ENCODE measurements at places on chromosomes 6 and 20. TPM values are rescaled to one million over a fixed set of nuclear protein-coding genes. Genes with fewer than 3 reads are reported as not detected.
A peak's percentile ranks its signal among the peaks of the same experiment; 100 is the strongest.

CNKSR3 gene
- total RNA-seq: not detected

MICB gene
- total RNA-seq: 15.3 TPM

PTGIS gene
- total RNA-seq: not detected

TMEM170B gene
- 2.2 TPM for total RNA-seq

PRR18 gene
- total RNA-seq: not detected

GMNN gene
- 14.4 TPM for total RNA-seq

TRIM10 gene
- total RNA-seq: not detected

SLC22A2 gene
- not detected for total RNA-seq

C6orf52 gene
- not detected for total RNA-seq

C2 gene
- total RNA-seq: 1.4 TPM

MRAP2 gene
- total RNA-seq: not detected

- DNase-seq: no peak
Measured at GRCh38 chr20:32980131-32980941, 23.9 kb downstream of the SUN5 start.

- DNase-seq: no peak
Measured at GRCh38 chr20:23387118-23387443, 25.1 kb downstream of the GZF1 start.

DNA sequence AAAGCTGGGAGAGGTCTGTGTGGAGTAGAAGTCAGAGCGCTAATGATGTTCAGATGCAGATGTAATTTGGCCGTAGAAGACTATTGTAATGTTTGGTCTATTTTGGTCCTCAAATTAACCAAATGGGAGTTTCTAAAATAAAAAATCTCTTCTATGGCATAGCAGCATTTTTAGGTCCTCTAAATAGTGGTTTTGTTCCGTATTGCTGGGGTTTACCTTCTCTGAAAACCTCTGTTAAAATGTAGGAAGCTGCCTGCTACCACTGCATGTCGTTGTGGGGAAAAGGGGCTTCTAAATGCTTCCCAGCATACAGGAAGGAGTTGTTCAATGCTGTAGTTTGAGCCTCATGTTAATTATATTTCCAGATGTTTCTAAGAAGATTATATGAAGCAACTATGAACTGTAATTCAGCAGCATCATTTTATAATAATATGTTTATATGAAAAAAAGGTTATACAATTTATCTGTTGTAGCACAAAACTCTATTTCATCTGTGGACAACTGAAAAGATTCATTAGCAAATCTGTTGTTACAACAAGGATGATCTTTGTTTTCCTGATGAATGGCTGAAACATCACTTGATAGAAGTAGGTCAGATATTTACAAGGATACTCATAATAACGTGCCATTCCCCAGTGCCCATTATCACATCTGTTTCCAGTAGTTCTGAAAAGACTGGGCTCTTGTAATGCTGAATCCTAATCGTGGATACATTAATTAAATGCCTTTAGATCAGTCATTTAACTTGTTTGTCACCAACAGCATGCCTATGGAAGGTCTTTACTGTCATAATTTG lies 256.6 kb downstream of the TBC1D7 start:
- no peak for DNase-seq

DNA sequence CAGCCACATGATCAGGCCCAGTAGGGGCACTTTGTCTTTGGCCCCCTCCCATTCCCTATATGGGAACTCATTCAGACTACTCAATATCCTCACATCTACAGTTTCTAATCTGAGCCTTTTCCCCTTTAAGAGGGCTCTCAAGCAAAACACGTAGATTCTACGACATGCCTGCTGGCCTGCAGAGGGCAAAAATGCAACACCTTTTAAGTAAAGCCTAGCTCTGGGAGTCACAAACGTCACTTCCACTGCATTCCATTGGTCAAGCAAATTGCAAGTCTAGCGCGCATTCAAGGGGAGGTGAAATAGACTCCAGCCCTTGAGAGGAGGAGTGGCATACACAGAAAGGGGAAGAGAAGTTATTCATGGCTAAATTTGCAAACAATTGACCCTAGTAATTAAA lies 70.6 kb downstream of the CDC40 start:
- no peak for DNase-seq

- DNase-seq: no peak
Measured at GRCh38 chr20:1830240-1830639, 65.0 kb upstream of the SIRPA start.

- DNase-seq: no peak
Measured at GRCh38 chr20:43191946-43192863, 2.5 kb upstream of the PTPRT start.

DNA sequence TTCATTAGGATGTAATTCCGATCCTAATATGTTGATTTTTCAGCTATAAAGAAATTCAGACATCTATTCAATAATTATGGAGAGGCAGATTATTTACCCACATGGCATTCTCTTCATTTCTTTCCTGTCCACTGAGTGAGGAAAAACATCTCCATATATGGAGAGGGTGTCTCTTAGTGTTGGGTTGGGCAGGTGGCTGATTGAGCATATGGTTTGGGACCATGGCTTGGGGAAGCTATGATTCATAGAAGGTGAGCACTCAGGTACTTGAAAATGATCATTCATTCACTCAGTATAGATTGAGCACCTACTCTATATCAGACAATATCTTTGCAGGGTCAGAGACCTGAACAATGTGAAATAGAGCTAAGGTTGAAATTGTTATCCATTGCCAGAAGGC lies 41.3 kb upstream of the IL20RA start:
- no peak for DNase-seq

- no peak for DNase-seq
Measured at GRCh38 chr6:35609588-35609987, 79.1 kb downstream of the FKBP5 start.

- DNase-seq: no peak
Measured at GRCh38 chr6:125827788-125828320, 37.1 kb downstream of the NCOA7 start.

DNA sequence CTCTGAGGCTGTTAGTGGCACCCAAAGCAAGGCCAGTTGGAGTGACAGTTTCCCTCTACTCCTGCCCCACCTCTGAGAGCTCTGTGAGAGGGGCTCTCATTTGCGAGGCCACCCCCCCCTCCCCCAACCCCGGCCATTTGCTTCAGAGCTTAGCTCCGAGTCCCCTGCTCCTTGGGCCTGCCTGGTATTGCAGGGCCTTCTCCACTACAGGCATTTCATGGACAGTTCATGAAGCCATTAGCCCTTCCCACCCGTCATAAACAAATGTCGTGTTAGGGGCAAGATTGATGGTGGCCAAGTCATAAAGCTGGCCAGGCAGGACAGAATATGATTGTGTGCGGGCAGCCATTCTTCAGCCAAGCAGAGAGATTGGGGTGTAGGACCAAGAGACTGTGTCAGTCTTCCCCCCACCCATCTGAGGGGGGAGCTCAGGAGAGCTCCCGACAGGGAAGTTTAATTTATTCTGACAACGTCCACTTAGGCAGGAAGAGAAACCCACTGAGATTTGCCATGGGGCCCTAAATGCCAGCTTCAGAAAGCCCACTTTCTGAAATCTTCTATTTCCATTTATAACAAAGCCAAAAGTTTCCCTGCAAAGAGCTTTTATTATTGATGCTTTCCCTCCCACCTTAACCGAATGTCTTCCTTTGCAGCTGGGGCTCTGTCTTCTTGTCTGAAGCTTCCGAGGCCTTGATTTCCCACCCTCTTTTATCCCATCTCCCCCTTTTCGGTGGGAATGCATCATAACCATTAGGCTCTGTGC lies 7.2 kb downstream of the FOXC1 start:
- no peak for DNase-seq

DNA sequence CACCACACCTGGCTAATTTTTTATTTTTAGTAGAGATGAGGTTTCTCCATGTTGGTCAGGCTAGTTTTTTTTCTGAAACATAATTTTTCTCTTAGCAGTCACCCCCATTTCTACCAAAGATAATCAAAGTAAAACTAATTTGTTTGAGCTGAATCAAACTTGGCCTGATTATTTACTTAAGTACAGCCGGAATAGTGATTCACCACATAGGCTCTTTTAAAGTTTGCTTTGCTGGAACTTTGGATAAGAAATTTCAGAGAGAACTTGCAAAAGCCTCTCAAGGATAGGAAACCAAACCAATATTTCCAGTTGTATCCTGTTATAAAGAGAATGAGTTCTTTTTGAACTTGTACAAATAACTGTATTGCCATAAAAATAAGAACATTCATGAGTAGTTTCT lies 105.0 kb upstream of the SYNCRIP start:
- DNase-seq: no peak

- DNase-seq: no peak
Measured at GRCh38 chr6:15773806-15774410, 111.1 kb upstream of the DTNBP1 start.

DNA sequence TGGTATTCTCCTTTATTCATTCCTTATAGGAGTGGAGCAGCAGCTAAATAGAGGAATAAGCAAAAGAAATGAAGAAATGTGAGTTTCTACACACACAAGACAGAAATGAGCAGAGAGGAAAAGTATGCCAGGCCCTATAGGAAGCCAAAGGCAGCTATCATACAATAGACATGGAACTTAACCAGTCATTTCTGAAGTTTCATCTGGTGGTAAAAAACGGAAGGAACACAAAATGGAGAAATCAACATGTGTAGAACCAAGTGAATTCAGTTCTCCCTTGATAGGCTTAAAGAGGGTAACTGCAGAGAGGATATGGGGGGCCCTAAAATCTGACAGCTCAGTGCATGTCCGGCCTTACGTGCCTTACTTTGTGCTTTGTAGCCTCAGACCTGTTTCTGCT lies 44.6 kb downstream of the TSBP1 start:
- DNase-seq: no peak

DNA sequence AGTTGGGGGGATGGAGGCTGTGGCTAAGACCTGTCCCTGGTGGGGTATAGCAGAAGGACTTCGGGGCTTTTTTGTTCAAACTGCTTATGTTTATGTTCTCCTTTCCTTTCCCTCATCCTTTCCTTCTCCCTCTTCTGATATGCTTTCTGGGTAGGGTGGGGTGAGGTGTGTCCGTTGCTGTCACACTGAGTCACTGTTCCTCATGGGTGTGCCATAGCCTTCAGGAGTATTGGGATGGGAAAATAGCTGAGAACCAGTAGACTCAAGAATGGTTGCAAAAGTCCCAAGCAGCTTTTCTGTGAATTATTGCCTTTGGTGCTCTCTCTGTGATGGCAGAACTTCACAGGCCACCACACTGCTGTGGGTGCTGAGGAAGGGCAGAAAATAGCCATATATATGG lies 39.6 kb downstream of the TPD52L1 start:
- DNase-seq: no peak

DNA sequence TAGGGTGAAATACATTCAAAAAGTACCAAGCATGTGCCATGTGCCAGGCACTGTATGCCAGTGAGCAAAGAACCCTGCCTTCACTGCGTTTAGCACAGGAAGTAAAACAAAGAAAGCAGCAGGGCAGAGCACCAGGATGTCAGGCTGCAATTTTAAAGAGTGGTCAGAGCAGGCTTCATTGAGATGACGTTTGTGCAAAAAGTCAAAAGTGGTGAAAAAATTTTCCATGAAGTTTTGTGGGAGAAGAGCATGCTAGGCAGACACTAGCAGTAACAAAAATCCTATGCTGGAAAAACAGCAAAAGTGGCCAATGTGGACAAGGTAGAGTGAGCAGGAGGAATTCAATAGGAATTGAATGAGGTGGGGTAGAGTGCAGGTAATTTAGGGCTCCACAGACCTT lies 31.3 kb downstream of the AKIRIN2 start:
- DNase-seq: peak; percentile 23

- no peak for DNase-seq
Measured at GRCh38 chr6:131998255-131998982, 47.2 kb upstream of the CCN2 start.

- no peak for DNase-seq
Measured at GRCh38 chr20:57248132-57248797, 18.2 kb downstream of the BMP7 start.

DNA sequence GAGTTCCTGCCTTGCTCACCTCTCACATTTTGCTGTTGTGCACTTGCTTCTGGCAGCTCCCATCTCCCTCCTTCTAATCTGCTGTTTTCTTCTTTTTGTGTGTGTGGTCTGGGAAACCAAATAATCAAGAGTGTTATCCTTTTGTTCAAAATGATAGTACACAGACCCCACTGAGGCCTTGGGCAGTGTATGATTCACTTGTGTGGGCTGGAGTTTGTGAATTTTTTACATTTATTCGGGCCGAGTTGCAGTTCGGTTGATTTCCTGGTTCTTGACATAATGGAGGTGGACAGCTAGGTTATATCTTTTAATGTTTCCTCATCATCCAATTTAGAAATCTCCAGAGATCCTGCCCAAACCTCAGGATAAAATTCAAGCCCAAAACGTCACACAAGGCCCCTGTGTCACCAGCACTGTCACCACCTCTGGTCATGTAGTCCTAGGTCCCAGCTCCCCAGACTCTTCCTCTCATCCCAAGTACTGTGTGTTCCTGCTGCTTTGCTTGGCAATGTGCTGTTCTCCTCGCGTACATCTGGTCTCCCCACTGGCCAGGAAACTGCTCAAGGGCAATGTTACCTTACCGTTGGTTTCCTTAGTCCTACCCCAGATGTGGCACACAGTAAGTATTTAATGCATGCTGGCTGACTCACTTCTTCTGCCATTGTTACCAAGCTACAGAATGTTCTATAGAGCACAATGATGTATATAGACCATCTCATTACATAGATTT lies 55.7 kb upstream of the PHACTR2 start:
- DNase-seq: no peak

DNA sequence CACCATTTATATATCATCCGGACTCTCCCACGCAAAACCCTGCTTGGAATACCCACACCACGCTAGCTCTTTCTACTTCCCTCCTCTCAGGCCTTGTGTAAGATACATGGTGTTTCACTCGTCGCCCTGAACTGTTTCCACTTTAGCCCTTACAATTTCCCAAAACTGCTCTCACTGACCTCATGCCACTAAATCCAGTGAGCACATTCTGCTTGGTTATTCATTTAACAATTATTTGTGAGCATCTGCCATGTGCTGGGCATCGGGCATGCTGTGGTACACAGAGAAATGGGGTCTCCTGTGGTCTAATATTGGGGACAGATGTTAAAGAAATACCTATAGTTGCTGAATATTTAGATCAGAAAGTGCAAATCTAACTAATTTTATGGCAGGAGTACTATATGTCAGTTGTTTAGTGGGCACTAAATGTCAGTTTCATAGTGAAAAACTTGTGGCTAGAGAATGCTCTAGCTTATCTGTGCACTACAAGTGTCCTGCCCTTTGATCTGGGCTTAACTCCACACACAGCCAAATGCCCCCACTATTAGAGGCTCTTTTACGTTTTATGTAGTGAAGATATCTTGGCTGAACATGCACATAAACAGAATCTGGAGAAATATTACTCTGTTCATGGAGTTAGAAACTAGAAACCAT lies 41.0 kb downstream of the PLEKHG1 start:
- DNase-seq: no peak
